PC-9 (cell line): ENCODE measurements at places on chromosomes 5 and 9. TPM values are rescaled to one million over a fixed set of nuclear protein-coding genes. Genes with fewer than 3 reads are reported as not detected.
A peak's percentile ranks its signal among the peaks of the same experiment; 100 is the strongest.

DNA sequence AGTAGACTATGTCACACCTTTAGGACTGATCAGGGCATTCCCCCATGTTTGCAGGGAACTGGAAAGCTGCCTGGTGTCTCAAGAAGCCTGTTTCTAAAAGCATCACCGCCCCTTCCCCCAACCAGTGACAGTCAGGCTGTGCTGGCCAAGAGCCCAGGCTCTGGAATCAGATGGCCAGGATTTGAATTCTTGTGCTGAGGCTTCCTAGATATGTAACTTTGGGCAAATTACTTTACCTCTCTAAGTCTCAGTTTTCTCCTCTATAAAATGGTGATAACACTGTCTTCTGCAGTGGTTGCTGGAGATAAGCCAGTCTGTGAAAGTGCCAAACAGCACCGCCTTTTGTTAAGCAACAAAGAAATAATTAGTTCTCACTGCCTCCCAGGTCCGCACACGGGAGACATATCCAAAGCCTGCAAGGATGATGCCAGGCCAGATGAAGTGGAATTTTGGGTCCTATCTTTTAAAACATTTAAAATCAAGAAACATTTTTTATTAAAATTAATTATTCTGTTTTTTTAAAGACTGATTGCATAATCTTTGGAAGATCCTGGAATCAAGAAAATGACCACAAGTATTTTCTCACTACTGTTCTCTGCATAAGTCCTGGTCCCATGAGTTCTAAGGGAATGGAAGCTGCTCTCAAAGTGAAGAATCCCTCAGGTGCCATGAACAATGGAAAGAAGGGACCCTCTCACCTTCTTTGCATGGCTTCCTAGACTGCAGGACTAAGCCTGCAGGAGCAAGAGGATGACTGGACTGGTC is 13.9 kb downstream of the SLC31A2 start:
- H3K27ac ChIP-seq = no peak overlapping the region
- H3K4me3 ChIP-seq = no peak overlapping the region
- H3K36me3 ChIP-seq = 0 out of 2 replicates have a peak, but pooled peaks cover 19% of the 10 kb centered on the region
- H3K27me3 ChIP-seq = no peaks in the 10 kb centered on the region
- DNase-seq = no peak

GRCh38 chr9:107039542-107039941 is 176.6 kb downstream of the ZNF462 start:
- no peaks in the 10 kb centered on the region for H3K27me3 ChIP-seq
- H3K36me3 ChIP-seq = no peaks in the 10 kb centered on the region
- H3K4me1 ChIP-seq = no peaks in the 10 kb centered on the region
- no peak overlapping the region for H3K4me3 ChIP-seq

GPX8 gene
- total RNA-seq = 24.6 and 40.2 TPM in 2 replicates

- no peaks in the 10 kb centered on the region for H3K27me3 ChIP-seq
- DNase-seq = no peak
- no peak overlapping the region for H3K4me3 ChIP-seq
- H3K36me3 ChIP-seq = no peaks in the 10 kb centered on the region
- H3K4me1 ChIP-seq = no peaks in the 10 kb centered on the region
Observed at GRCh38 chr5:100186181-100186580, 349.0 kb upstream of the FAM174A start.

DNA sequence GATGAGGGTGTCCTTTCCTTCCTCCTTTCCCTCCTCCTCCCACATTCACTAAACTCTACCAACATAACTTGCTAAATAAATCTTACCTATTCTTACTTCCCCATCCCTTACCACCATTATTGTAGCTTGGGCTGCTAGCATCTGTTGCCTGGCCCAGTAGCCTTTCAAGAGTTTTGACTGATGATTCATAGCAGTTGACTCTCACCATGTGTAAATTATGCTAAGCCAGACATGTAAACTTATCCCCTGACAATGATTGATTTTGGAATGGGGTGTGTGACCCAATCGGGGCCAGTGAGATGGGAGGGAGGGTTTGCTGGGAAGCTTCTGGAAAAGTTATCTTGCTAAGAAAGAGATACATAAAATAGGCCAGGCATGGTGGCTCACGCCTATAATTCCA is 161.8 kb upstream of the SPRY4 start:
- peaks cover 11% of the 10 kb centered on the region for H3K4me1 ChIP-seq
- H3K4me3 ChIP-seq = no peak overlapping the region
- no peak for DNase-seq
- no peaks in the 10 kb centered on the region for H3K27me3 ChIP-seq

GRCh38 chr9:126609711-126610388 is 3.9 kb upstream of the LMX1B start:
- peaks cover 46% of the 10 kb centered on the region for H3K27me3 ChIP-seq
- DNase-seq = no peak
- no peaks in the 10 kb centered on the region for H3K36me3 ChIP-seq
- no peak overlapping the region for H3K4me3 ChIP-seq
- no peaks in the 10 kb centered on the region for H3K4me1 ChIP-seq

IQGAP2 gene
- total RNA-seq = not detected in 2 replicates

- no peak overlapping the region for H3K4me3 ChIP-seq
- H3K36me3 ChIP-seq = no peaks in the 10 kb centered on the region
- H3K4me1 ChIP-seq = no peaks in the 10 kb centered on the region
- DNase-seq = no peak
- 0 out of 2 replicates have a peak, but pooled peaks cover 17% of the 10 kb centered on the region for H3K27me3 ChIP-seq
Observed at GRCh38 chr5:8750100-8750499, 795.8 kb downstream of the SEMA5A start.

F2RL2 gene
- 1.5 and 3.5 TPM in 2 replicates for total RNA-seq

- DNase-seq = no peak
- H3K36me3 ChIP-seq = no peaks in the 10 kb centered on the region
- no peaks in the 10 kb centered on the region for H3K4me1 ChIP-seq
- H3K27me3 ChIP-seq = no peaks in the 10 kb centered on the region
- no peak overlapping the region for H3K4me3 ChIP-seq
Observed at GRCh38 chr5:125575891-125576505, 829.6 kb upstream of the ZNF608 start.

PCDHB12 gene
- total RNA-seq = not detected in 2 replicates

ACSL6 gene
- total RNA-seq = not detected in 2 replicates

DNA sequence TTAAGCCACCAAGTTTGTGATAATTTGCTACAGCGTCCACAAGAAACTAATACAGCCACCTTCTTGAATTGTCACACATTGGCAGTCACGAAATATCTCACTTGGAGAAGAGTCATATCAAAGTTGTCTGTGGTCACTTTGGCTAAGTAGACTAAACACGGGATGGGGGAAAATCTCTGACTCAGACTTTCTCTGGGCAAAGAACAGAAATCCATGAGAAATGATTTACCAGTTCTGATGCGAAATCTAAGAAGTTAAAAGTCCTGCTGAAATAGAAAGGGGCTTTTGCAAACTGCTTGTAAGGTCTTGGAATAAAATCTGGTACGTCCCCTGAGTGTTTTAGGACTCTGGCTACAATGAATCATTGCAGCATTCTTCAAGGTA is 158.4 kb downstream of the COL23A1 start:
- H3K27ac ChIP-seq = no peak overlapping the region
- H3K4me1 ChIP-seq = no peaks in the 10 kb centered on the region
- H3K4me3 ChIP-seq = no peak overlapping the region
- DNase-seq = no peak

DNA sequence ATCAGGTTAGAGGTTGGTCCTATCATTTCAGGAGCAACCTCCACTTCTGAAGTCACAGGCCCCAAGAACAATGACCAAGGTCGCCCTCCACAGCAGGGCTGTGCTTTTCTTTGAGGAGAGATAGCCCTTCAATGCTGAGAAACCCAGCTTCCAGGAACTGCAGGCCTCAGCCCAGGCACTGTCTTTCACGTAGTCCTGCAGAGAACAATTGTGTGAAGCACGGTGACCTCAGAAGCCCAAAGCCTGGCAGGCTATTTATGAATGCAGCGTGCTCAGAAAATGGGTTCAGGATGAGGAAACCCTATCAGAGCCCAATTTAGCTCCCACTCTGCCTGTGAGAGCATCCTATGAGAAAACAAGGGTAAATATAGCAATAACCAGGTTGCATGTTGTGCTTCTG is 388.3 kb downstream of the PLK2 start:
- no peak overlapping the region for H3K27ac ChIP-seq
- DNase-seq = no peak
- no peaks in the 10 kb centered on the region for H3K27me3 ChIP-seq
- peaks cover 23% of the 10 kb centered on the region for H3K4me1 ChIP-seq

DNA sequence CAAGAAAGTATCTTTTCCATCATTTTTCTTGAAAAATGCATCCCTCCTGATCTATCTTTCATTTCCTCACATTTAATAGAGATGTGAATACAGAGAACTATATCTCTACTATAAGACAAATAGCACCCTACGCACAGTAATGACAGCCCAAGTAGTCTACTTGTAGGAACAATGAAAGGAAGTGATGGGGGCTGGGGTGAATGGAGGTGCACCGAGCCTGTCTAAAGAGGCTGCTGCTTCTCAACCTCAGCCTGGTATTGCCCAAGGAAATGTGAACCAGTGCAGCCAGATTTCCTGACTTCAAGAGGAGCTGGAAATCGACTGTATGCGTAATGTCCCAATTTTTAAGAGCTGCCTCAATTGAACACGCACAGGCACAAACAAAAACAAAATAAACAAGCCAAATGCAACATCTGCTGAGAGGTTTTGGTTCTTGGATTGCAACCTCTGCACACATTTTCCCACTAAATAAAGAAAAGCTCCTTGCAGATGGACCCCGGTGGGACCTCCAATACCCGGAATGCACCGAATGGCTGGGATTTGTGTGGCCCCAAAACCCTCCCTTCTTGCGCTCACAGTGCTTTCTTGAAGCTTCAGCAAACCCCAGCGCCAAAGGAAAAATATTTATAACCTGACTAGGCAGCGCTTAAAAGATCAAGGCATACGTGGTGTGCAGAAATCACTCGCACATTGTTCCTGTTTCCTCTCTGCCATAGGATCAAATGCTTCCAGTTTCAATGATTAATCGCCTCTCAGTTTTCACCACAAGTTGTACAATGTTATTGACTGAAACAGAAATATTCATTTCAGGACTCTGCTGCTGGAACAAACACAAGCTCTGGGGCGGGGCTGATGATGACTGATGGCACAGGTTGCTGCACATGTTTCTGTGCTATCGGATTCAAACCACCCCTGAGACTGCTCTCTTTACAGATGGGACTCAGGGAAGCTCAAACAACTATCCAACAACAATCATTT is 68.3 kb downstream of the KCNIP1 start:
- no peak for DNase-seq
- peak overlapping the region; percentile 24; the same call in 1 of the 2 replicates for H3K4me3 ChIP-seq
- H3K27ac ChIP-seq = peak overlapping the region; percentile 26; the same call in 1 of the 2 replicates
- H3K4me1 ChIP-seq = peaks cover 32% of the 10 kb centered on the region

PGGT1B gene
- total RNA-seq = 30.9 and 31.1 TPM in 2 replicates

GRCh38 chr5:131394128-131394527 is 130.3 kb downstream of the CDC42SE2 start:
- no peaks in the 10 kb centered on the region for H3K4me1 ChIP-seq
- no peak overlapping the region for H3K27ac ChIP-seq
- peaks cover 17% of the 10 kb centered on the region; the same call in 1 of the 2 replicates for H3K36me3 ChIP-seq

GRCh38 chr9:128892221-128892921 is 10.4 kb downstream of the LRRC8A start:
- H3K27ac ChIP-seq = peak overlapping the region; percentile 79
- H3K36me3 ChIP-seq = peaks cover 17% of the 10 kb centered on the region; the same call in 1 of the 2 replicates
- peaks cover 26% of the 10 kb centered on the region for H3K4me1 ChIP-seq

CARD6 gene
- total RNA-seq = 10.8 and 16.1 TPM in 2 replicates

CORO2A gene
- 19.5 and 19.8 TPM in 2 replicates for total RNA-seq

SLC25A2 gene
- total RNA-seq = 0.33 and 0.55 TPM in 2 replicates

- H3K27me3 ChIP-seq = no peaks in the 10 kb centered on the region
- H3K4me3 ChIP-seq = no peak overlapping the region
- no peaks in the 10 kb centered on the region for H3K4me1 ChIP-seq
- H3K27ac ChIP-seq = no peak overlapping the region
- no peaks in the 10 kb centered on the region for H3K36me3 ChIP-seq
Observed at GRCh38 chr5:151202381-151203139, 21.3 kb downstream of the CCDC69 start.

- peak; percentile 25 for DNase-seq
- H3K36me3 ChIP-seq = no peaks in the 10 kb centered on the region
- no peak overlapping the region for H3K27ac ChIP-seq
- H3K4me3 ChIP-seq = no peak overlapping the region
Observed at GRCh38 chr5:18091142-18091541, 456.9 kb downstream of the TAF11L14 start.

GRCh38 chr5:138641547-138642298 is 66.5 kb upstream of the HSPA9 start:
- no peak overlapping the region for H3K27ac ChIP-seq
- no peaks in the 10 kb centered on the region for H3K36me3 ChIP-seq
- no peaks in the 10 kb centered on the region for H3K27me3 ChIP-seq
- no peaks in the 10 kb centered on the region for H3K4me1 ChIP-seq
- peak; percentile 80 for DNase-seq

DNA sequence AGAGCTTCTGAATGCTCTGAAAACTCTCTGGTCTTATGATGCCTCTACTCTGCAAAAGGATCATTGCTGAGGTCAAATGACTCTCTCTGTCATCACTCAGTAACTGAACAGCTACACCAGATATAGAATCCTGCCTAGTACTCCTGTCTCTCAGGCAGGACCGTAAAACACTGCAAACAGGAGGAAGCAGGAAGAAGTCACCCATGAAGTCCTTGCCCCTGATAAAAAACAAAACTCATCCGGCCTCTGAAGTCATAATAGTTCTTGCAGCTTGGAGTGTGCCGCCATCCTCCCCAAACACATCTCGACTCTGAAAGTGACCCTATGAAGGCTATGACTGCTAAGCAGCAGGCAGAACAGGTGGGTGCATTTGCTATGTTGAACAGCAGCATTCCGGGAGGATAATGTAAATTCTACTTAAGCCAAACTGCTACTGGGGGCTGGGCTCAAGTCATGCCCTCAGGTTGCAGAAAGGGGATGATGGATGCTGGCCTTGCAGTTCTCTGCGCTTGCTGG is 81.9 kb upstream of the FAM169A start:
- DNase-seq = no peak
- H3K36me3 ChIP-seq = no peaks in the 10 kb centered on the region
- H3K4me3 ChIP-seq = no peak overlapping the region
- H3K4me1 ChIP-seq = peaks cover 15% of the 10 kb centered on the region
